A375 (cell line): ENCODE measurements at places on chromosomes 3 and 15. TPM values are rescaled to one million over a fixed set of nuclear protein-coding genes. Genes with fewer than 3 reads are reported as not detected.

TAGLN3 gene
- 10.9 and 13.3 TPM in 2 replicates for total RNA-seq

CNTN3 gene
- 1.3 and 1.7 TPM in 2 replicates for total RNA-seq

COL8A1 gene
- 3.3 and 4.7 TPM in 2 replicates for total RNA-seq

SERPINI2 gene
- not detected in 2 replicates for total RNA-seq

CCR1 gene
- total RNA-seq = 0.03 TPM in 1 of 2 replicates, not detected in the other

FGD5 gene
- not detected in 2 replicates for total RNA-seq

SLC24A5 gene
- total RNA-seq = not detected in 2 replicates

CSPG5 gene
- total RNA-seq = 1.3 and 1.5 TPM in 2 replicates
